ENCODE measurements at places on chromosomes 16 and 17.

DNA sequence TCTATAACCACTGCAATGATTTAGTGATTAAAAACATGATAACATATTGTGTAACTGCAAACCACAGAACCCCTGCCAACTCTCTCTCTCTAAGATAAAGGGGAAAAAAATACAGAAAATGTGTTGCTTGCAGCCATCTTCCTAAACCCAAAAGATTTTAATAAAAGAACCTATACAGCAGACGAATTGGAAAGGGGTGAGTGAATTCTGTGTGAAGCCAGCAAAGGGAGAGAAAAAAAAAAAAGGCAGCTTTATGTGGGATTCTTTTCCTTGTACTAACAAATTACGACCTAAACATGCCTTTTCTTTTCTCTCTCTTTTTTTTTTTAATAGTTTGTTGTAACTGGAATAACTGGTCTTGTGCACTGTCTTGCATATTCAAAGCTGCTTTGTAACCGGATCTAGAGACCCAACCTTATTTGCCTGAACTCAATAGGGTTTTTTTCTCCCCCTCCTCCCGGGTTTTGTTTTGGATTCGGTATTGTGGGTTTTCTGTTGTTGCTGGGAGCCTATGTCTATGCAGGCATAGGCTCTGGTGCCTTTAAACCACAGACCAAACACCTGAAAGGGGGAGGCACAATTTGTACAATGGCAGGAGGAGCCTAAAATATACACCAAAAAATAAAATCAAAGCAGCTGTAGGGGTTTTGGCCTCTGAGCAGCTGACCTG is 7.0 kb upstream of the ZFHX3 start:
- DNase-seq, result peak; percentile 60

DNA sequence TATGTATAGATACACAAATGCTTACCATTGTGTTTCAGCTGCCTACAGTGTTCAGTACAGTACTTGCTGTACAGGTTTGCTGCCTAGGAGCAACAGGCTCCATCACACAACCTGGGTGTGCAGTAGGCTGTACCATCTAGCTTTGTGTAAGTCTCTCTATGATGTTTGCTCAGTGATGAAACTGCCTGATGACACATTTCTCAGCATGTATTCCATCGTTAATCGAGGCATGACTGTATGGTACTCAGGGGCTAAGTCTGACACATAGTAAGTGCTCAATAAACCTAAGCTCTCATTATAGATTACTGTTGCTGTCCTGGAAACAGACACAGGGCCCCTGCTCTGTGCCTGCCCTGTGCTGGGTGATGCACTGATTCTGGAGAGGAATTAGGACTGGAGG is 18.1 kb downstream of the KCNJ12 start:
- peak; percentile 58 for DNase-seq

- no peak for DNase-seq
Observed at GRCh38 chr16:64165368-64165767, 956.5 kb downstream of the CDH11 start.

- peak; percentile 33 for DNase-seq
Observed at GRCh38 chr17:44865231-44865660, 17.6 kb downstream of the HIGD1B start.

GRCh38 chr17:81057777-81058176 is 22.8 kb downstream of the BAIAP2 start:
- no peak for DNase-seq

- peak; percentile 39 for DNase-seq
Observed at GRCh38 chr17:78779850-78780249, 2.2 kb downstream of the CYTH1 start.

- DNase-seq, result peak; percentile 29
Observed at GRCh38 chr16:1159973-1160772, 7.3 kb downstream of the CACNA1H start.

- DNase-seq, result peak; percentile 96
Observed at GRCh38 chr16:27318392-27319256, 4.8 kb downstream of the IL4R start.

GRCh38 chr16:48011878-48012658 is 143.7 kb downstream of the ABCC12 start:
- no peak for DNase-seq

GRCh38 chr17:56792267-56792666 is 41.5 kb downstream of the C17orf67 start:
- DNase-seq, result no peak

DNA sequence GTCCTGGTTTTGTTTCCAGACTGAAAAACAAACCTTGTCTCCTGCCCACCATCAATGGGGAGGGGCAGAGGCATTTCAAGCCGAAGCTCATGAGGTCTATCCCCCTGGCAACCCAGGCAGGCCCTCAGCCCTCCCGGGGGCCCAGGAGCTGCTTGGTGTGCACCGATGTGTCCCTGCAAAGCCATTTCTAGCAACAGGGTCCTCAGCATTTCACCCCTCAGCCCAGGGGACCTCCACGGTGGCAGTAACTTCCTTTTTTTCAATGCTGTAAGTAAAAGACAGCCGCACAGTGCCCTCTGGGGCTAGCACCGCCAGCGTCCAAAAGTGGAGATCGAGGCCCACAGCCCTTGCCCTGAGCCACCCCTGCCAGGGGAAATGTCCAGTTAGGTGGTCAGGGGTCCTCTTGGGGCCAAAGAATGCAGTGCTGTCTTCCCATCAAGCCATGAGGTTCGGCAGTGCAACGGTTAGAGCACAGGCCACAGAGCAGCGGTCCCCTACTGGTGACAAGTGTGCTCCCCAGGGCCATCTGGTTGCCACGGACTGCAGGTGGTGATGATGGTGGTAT is 79.9 kb downstream of the LITAF start:
- DNase-seq, result no peak

- peak; percentile 72 for DNase-seq
Observed at GRCh38 chr17:32323811-32324491, 18.0 kb downstream of the C17orf75 start.

- DNase-seq, result no peak
Observed at GRCh38 chr16:47886631-47887415, 269.0 kb downstream of the ABCC12 start.

DNA sequence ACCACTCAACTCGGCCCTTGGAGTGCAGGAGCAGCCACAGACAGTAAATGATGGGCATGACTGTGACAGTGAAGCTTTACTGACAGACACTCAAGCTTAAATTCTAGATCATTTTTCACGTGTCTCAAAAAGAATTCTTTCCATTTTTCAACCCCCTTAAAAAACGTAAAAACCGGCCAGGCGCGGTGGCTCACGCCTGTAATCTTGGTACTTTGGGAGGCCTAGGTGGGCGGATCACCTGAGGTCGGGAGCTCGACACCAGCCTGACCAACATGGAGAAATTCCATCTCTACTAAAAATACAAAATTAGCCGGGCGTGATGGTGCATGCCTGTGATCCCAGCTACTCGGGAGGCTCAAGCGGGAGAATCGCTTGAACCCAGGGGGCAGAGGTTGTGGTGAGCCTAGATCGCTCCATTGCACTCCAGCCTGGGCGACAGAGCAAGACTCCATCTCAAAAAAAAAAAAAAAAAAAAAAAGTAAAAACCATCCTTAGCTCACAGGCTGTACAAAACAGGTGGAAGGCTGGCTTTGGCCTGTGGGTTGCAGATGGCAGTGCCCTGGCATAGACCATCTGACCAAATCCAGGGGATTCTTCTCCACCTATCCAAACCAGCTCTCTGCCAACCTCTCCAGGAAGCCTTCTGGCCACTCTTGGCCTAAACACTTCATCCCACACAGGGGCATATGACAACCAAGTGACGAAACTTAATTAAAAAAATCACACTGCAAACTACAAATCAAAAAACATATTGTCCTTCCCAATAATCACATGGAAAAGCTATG is 18.3 kb downstream of the TBC1D16 start:
- no peak for DNase-seq

GRCh38 chr16:66961065-66961744 is at the start of gene CES3:
Gene CES3 (plus strand): TSS chr16:66961266. CDS start chr16:66961308, 42 bp downstream.
- peak; percentile 41 for DNase-seq

DNA sequence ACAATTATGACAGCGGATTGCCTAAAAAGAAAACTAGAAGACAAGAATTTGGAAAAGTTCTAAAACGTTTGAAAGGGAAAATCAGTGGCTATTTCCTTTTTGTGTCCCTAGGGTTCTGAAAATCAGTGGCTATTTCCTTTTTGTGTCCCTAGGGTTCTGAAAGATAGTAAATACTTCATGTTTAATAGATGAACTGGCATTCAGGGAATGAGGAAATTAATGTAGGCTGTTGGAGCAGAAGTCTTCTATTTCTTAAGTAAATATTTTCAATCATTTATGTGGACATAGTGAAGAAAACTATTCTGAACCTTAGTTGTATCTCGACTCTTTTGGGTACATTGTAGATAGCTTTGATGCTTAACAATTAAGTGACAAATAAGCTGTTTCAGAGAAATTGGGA is 78.9 kb downstream of the SHISA6 start:
- no peak for DNase-seq

- peak; percentile 23 for DNase-seq
Observed at GRCh38 chr16:68229431-68230175, 6.3 kb downstream of the ESRP2 start.

- no peak for DNase-seq
Observed at GRCh38 chr16:19294156-19294649, 8.7 kb downstream of the CLEC19A start.

DNA sequence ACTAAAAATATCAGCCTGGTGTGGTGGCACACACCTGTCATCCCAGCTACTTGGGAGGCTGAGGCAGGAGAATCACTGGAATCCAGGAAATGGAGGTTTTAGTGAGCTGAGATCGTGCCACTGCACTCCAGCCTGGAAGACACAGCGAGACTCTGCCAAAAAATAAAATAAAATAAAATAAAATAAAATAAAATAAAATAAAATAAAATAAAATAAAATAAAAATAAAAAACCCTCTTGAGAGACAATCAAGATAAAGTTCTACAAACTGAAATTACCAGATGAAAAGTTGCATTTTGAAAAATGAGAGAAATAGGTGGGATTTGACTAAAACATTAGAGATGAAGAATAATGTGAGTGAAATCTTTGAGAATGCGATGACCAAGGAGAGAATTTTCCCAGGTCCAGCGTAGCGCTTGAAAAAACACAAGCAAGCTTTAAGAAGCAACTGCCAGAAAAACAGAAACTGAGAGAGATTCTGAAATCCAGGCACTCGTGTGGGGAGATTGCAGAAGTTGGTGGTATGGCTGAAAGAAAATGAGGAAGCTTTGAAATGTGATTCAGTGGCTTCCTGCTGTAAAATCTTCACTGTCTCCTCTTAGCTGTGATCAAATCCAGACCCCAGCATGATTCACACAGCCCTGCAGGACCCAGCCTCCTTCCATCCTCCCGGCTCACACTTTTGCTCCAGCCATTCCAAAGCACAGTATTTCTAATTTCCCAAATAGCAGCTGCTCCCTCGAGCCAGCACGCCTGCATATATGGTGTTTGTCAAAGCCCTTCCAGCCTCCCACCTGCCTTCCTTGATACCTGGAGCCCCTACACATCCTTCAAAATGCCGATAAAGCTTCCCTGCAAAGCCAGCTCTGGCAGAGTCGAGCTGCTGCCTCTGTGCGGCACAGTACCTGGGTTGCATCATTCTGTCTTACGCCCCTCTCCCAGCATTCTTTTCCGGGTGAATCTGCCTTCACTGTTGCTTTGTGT is 8.2 kb upstream of the CD300E start:
- no peak for DNase-seq

DNA sequence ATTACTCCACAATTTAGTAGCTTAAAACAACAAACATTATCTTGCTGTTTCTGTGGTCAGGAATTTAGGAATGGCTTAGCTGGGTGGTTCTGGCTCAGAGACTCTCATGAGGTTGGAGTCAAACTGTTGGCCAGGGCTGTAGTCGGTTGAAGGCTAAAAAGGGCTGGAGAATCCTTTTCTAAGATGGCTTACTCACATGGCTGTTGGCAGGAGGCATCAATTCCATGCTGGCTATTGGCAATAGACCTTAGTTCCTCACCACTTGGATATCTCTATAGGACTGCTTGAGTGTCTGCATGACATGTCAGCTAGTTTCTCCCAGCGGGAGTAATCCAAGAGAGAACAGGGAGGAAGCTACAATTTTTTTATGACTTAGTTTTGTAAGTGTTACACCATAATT is 6.6 kb upstream of the EFCAB13 start:
- DNase-seq, result no peak

DNA sequence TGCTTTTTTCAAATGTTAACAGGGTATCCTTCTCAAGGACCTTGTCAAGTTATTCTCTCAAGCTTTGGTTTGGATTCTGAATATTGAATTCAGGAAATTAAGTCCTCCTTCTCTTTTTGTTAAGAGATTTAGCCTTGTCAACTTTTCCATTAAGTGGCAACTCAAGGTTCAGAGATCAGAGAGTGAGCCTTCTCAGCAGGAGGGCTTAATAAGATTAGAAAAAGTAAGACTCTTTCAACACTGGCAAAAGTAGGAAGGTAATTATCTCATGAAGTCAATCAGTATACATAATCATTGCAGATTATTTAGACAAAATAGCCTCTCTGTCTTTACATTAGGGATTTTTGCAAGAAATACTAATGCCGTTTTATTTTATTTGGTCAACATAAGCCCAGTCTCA is 330.7 kb downstream of the KIF2B start:
- no peak for DNase-seq

GRCh38 chr16:49158029-49158642 is 123.5 kb downstream of the CBLN1 start:
- peak; percentile 41 for DNase-seq

- no peak for DNase-seq
Observed at GRCh38 chr16:83727018-83727417, 80.8 kb upstream of the HSBP1 start.

DNA sequence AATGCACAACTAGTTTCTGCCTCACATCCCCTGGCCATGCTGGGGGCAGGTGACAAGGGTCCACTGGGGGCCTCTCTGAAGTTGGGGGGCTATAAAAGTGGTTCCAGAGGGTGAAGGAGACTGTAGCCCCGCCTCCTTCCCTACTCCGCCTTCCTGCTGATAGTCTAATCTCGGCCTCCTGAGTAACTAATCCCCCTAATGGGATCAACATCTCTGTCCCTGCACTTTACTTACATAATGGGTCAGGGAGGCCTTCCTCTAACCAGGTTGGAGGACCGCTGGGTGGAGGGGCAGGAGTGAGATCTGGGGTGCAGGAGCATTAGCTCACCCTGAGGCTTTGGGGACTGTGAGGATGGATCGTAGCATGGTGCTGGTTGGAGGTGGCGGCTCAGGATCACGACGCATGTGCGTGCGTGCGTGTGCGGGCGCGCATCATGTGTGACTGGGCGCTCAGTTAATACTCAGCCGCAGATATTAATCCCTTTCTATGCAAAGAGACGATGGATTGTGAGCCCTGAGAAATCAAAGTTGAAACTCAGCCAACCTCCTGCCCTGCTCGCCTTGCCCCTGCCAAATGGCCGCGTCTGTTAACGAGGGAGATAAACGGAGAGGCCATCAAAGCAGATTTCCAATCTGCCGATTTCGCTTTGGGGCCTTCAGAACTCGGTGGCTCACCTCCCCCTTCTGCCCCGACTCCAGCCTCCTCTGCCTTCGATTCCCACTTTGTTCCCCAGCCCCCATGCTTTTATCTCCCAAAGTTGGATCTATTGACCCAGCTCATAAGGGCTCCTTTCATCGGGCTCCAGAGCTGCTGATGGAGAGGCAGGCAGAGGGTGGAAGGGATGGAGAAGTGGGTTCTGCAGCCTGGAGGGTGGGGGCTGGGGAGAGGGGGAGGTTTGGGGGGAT is 107.3 kb downstream of the SDK2 start:
- DNase-seq, result no peak

GRCh38 chr16:31471875-31472708 is at the start of gene TGFB1I1:
Gene TGFB1I1 (plus strand): TSS chr16:31472152. CDS start chr16:31472189, 37 bp downstream.
- peak; percentile 50 for DNase-seq

GRCh38 chr17:61416211-61416539 is 16.5 kb downstream of the TBX2 start:
- no peak for DNase-seq

- peak; percentile 27 for DNase-seq
Observed at GRCh38 chr17:21573961-21574610, 118.2 kb upstream of the KCNJ18 start.

GRCh38 chr17:72173499-72174116 is 52.8 kb downstream of the SOX9 start:
- no peak for DNase-seq

- no peak for DNase-seq
Observed at GRCh38 chr17:67554634-67555033, 163.1 kb upstream of the NOL11 start.

Data from mammary epithelial cell (primary cell).